ENCODE measurements at places on chromosomes 6 and 20.

GRCh38 chr6:27693766-27694546 lies 218.2 kb downstream of the OR2B2 start:
- peak; percentile 32 for DNase-seq

- DNase-seq, result no peak
These were observed 3.3 kb downstream of the PI16 start for GRCh38 chr6:36957773-36958271.

- no peak for DNase-seq
These were observed 47.7 kb downstream of the DNAH8 start for GRCh38 chr6:38762848-38763247.

DNA sequence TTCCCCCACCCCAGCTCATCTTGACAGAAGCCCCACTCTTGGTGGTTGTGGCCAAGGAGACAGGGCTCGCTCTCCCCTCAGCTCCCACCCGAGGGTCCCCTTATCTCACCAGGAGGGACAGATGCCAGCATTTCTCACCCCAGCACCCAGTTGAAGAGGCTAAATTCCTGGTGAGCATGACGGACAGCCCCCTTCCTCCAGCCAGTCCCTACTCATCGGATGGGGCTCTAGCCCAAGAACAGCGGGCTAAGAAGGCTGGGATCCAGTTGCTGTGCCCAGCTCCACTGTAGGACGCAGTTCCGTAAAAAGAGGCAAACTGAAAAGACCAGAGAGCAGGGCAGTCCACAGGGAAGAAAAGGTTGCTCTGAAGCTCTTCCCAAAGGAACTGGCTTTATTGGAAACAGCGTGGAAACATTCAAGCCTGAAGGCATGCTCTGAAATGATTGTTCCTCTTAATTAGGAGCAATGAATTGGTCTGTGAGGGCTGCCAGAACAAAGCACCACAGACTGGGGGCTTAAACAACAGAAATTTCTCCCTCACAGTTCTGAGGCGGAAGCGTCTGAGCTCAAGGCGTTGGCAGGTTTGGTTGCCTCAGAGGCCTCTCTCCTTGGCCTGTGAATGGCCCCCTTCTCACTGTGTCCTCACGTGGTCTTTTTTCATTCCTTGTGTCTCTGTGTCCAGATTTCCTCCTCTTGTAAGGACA lies 17.9 kb upstream of the KIF25 start:
- no peak for DNase-seq

DNA sequence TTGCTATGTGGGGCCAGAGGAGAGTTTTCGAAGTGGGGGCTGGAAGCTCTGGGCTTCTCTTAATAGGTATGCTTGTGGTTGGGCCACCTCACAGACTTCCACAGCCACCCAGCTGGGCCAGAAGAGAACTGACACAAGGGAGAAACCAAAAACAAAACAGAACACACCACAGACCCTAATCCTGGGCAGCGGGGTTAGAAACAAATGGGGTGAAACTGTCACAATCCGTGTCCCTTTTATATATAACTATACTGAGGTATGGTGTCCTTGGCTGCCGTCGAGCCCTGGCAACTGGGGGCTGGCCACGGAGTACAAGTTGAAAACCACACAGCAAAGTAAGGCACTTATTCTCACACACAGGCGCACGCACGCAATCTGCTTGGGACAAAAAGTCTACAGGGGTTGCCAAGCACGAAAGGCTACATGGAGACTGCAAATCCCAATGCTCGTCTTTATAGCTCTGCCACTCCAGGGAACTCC lies 78.3 kb downstream of the TRAM2 start:
- no peak for DNase-seq
